Tongue (tissue), 3 donors: ENCODE measurements at places on chromosomes 3 and 15. TPM values are rescaled to one million over a fixed set of nuclear protein-coding genes. Genes with fewer than 3 reads are reported as not detected.

CDHR4 gene
- not detected for total RNA-seq

CELSR3 gene
- 0.51 TPM for total RNA-seq

NISCH gene
- total RNA-seq = 82.2 TPM

ASB14 gene
- 3.4 TPM for total RNA-seq

GUCA1C gene
- not detected for total RNA-seq

RTP1 gene
- total RNA-seq = 1.0 TPM

FAM107A gene
- total RNA-seq = 1.7 TPM

IQCH gene
- 4.3 TPM for total RNA-seq

LRRC49 gene
- total RNA-seq = 18.5 TPM

GOLGA6L10 gene
- 4.1 TPM for total RNA-seq

GOLGA8Q gene
- 1.2 TPM for total RNA-seq

CPB1 gene
- not detected for total RNA-seq

SRGAP3 gene
- 19.7 TPM for total RNA-seq

SMCO1 gene
- 19.6 TPM for total RNA-seq

HOMER2 gene
- total RNA-seq = 38.4 TPM

- DNase-seq = no peak
Measured at GRCh38 chr15:85026304-85027032, 44.8 kb downstream of the PDE8A start.

DNA sequence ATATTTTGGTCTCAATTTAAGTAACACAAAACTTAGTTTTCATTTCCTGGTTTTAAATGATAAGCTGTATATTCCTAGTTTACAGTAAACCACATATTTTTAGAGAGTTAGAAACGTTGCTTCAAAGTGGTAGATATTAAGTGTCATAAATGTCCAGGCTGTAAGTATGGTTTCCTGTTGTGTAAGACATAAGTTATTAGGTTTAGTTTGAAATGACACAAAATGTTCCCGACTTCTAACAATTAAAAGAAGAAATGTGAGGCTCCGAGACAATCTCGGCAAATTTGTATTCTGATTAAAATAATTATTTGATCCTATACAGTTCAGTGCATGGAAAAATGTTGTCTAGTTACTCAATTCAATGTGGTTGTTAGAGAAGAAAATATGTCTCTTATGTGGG is 387.3 kb downstream of the EPHA3 start:
- DNase-seq = no peak

DNA sequence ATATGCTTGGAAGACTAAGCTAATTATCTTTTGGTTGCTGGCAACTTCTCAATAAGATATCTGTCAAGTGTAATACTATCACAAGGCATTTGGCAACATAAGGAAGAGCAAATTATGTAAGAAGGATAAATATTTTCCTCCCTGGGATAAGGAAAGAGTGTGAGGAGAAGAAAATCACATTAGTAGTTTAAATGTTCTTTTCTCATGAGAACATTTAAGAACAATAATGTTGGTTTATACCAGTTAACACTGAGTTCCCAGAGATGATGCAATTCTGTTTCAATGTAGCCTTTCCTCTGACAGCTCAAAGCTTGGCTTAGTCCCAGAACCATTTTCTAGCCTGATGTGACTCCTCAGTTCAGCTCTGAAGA is 66.1 kb upstream of the NPHP3 start:
- peak; percentile 80 for DNase-seq

DNA sequence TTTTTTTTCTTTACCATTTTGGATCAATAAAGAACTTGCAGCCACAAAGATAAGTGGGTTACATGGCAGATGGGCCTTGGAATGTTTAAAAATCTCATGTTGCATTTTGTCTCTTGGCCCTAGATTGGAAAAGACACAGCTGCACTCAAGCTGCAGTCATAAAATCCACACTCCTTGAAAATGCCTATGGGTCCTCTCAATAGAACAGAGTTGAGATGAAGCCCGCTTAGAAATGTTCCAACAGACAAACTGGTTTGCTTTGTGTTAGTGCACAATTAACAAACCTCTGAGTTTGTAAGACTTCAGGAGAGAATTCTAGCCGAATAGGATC is 401.2 kb upstream of the CDIN1 start:
- no peak for DNase-seq

- no peak for DNase-seq
Measured at GRCh38 chr3:100231668-100232067, 29.1 kb upstream of the TBC1D23 start.

DNA sequence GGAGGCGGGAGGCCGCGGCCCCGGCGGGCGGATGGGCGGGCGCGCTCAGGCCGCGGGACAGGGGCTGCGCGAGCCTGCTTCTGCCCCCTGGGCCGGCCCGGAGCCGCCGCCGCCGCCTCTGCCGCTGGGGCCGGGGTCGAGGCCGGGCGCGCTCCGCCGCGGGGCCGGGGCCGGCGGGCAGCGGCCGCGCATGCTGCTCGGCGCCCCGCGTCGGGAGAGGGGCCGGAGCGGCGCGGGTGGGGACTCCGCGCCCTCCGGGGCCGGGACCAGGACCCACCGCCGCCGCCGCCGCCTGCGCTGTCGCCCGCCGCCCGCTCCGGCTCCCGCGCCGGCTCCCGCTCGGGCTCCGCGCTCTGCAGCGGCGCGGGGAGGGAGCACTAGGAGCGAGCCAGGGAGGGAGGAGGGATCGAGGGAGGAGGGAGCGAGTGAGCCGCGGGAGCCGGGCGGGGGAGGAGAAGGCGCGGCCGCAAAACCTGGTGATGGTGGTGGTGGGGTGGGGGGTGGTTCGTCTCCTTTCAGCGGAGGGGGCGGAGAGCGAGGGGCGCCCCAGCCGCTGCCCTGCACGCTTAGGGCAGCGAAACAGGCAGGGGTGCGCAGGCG is at the start of gene LINGO1:
TSS of gene LINGO1 (minus strand) at position 379 of the 600 bp plus-strand sequence. CDS start 597 bp downstream, outside the sequence.
- peak; percentile 66 for DNase-seq

GRCh38 chr15:64865126-64865997 is 23.6 kb downstream of the PLEKHO2 start:
- no peak for DNase-seq

DNA sequence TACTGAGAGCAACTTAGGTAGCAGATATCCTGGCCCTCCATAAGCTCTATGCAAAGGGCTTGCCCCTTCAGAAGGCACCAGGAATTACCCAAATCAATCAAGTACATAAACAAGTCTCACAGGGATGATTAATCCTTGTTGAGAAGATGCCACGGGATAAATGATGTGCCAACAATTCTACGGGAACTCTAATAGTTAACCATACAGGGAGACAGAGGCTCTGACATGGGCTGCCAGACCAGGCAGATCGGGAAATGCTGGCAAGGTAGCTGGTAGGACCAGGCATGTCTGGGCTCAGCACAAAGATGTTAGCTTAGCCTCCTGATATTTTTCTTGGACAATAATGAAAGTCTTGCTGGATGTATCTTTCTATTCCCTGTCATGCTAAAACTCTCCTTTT is 249.3 kb upstream of the THBS1 start:
- no peak for DNase-seq

DNA sequence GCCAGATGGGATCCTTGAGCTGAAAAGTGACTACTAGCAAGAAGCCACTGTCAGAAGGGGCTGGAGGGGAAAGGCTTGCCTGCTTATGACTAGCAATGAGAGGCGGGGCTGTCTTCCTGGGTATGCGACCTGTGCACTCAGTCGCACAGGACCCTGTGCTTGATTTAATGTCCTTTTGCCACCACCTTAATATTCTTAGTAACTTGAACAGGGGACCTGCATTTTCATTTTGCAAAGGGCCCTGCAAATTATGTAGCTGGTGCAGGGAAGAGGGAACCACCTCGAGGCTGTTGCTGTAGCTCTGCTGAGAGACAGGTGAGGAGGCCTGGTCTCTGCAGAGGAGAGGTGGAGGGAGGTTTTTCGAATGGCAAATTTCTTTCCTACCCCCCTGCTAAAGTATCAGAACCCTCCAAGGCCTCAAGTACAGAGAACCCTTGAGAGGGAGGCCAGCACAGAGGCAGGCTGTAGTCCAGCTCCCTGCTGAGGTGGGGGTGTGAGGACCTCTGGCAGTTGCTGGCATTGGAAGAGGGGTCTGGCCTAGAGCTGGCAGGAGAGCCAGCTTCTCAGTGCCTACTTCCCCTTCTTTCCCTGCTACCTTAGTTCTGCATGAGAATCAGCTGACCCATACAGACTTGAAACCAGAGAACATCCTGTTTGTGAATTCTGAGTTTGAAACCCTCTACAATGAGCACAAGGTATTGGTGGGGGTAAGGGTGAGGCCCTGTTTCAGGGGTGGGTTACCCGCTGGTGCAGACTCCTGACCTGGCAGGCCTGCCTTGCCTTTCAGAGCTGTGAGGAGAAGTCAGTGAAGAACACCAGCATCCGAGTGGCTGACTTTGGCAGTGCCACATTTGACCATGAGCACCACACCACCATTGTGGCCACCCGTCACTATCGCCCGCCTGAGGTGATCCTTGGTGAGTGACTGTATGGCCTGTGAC is 11.4 kb downstream of the CLK3 start:
- no peak for DNase-seq

- DNase-seq = no peak
Measured at GRCh38 chr3:2790266-2790815, 319.8 kb downstream of the IL5RA start.

DNA sequence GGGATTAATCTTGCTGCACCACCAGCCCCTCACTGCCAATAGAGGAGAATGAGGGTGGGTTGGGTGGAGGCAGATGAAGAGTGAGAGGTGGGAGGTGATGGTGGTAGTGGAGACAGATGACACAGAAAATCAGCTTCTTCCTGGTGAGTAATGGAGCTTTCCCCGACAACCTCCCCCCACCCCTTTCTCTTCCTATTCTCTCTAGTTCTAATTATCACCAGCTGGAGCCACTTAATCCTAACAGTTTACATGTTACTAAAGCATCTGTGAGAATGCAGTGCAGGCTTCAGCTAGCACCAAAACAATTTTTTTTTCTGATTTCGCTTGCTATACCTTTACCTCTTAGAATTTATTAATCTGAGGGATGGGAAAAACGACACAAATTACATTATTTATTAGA is 116.1 kb upstream of the DNAJC19 start:
- no peak for DNase-seq

GRCh38 chr15:77696871-77697270 is 64.2 kb upstream of the LINGO1 start:
- no peak for DNase-seq

DNA sequence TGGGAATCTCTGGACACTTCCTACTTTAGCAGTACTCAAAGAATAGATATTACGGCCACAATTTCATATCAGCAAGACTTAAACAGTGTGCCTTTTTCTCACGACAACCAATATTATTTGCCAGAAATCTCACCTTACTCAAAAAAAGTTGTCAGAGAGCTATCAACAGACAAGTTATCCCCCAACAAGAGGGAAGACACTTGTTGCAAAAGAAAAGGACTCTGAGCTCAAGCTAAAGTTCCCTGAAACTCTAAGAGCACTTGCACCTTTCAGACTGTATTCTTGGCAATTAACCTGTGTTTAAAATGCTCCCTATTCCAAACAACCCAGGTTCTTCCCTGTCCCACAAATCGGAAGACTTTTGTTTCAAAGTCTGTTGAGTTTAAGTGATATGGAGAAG is 4.5 kb downstream of the LRIG1 start:
- no peak for DNase-seq

DNA sequence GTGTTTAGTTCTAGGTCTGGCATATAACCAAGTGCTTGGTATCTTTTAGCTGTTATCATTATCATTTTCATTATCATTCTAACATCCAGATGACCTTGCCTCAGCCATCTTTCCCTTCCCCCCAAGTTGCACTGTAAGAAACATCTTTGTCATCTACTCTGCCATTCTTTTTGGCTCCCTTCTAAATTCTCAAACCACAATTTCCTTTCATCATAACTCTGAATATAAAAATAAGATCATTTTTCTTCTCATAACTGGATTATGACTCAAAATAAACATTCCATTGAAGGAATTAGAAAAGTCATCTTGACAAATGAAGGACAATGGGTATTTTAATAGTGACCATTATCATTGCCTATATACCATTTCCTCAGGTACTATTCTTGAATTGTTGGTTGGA is 786.2 kb downstream of the AGBL1 start:
- DNase-seq = no peak

DNA sequence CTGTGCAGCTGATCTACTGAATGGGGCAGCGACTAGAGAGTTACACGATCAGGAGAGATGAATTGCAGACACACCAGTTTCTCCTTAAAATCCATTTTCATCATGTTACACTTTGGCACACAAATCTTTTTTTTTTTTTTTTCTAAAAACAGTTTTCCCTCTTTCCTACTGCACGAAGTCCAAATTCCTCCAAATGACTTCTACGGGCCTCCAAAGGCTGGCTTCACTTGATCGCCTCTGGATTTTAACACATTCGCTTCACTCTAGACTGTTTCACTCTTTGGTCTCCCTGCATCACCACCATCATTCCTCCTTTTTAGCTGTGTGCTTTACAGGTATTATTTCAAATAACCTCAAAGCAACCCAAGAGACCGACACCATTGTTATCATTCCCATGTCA is 268.6 kb downstream of the RORA start:
- DNase-seq = peak; percentile 41

- no peak for DNase-seq
Measured at GRCh38 chr15:75073197-75073596, 49.8 kb downstream of the PPCDC start.

DNA sequence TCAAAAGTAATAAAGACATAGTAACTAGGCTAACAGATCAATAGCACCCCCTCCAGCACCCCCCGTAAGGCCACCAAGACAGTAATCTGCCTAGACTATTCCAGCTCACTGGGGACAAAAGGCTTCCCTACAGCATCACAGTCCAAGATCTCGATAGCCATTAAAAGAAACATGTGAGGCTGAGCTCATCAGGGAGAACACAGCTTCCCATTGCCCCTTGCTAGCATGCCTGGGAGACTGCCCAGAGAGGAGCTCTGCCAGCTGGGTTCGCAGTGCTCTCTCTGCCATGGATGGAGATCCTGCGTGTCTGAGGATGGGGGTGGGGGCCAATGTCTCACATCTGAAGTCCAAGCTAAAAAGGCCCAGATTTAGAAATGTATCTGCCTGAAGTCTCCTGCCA is 17.8 kb downstream of the LRIG1 start:
- peak; percentile 78 for DNase-seq

DNA sequence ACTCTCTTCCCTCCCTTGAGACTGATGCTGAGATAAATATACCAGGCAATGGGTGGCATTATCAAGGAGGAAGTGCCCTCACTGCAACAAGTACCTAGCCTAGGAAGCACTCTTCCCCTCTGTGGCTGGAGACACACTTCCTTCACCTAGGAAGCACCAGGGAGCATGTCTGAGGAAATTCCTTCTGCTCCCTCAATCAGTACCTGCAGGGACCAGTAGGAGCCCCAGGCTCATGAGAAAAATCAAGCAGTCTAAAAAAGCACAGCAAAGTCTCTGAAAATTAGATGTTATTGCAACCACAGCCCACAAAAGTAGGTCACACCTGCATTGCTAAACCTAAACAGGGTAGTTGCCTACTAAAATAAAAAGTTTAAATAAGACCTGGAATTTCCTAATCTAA is 78.2 kb upstream of the TRPM1 start:
- DNase-seq = no peak

DNA sequence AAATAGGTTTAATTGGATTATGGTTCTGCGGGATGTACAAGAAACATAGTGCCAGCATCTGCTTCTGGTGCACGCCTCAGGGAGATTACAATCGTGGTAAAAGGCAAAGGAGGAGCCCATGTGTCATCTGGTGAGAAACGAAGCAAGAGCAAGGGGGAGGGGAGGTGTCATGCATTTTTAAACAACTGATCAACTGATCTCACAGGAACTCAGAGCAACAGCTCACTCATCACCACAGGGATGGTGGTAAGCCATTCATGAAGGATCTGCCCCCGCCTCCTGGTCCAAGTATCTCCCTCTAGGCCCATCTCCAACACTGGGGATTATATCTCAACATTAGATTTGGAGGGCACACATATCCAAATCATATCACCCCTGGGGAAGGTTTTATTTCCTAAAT is 42.1 kb upstream of the FGF7 start:
- DNase-seq = no peak

- no peak for DNase-seq
Measured at GRCh38 chr3:40336101-40336500, 26.6 kb downstream of the EIF1B start.
